Foreskin melanocyte (primary cell): ENCODE measurements at places on chromosomes 16 and 17.

DNA sequence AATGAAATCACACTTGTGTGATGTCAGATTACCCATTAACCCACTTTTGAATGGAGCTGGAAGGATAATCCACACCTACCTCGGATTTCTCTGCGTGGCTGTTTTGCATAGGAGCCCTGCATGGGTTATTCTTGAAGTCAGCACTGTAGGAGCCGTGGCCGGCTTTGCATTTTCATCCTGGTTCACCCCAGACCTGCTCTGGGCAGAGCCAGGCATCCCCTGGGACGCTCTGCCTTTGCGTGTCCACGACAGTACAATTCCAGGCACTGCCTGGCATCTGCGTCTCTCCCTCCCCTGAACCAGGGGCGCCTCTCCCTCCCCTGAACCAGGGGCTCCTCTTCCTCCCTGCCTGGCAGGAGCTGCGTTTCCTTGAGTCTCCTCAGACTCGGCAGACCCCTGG lies 29.7 kb upstream of the ZNF750 start:
- DNase-seq, result no peak

- peak; percentile 25 for DNase-seq
These were observed 8.3 kb downstream of the EFCAB5 start for GRCh38 chr17:29949696-29950095.

GRCh38 chr16:31436221-31437045 lies 6.2 kb downstream of the ZNF843 start:
- no peak for DNase-seq

DNA sequence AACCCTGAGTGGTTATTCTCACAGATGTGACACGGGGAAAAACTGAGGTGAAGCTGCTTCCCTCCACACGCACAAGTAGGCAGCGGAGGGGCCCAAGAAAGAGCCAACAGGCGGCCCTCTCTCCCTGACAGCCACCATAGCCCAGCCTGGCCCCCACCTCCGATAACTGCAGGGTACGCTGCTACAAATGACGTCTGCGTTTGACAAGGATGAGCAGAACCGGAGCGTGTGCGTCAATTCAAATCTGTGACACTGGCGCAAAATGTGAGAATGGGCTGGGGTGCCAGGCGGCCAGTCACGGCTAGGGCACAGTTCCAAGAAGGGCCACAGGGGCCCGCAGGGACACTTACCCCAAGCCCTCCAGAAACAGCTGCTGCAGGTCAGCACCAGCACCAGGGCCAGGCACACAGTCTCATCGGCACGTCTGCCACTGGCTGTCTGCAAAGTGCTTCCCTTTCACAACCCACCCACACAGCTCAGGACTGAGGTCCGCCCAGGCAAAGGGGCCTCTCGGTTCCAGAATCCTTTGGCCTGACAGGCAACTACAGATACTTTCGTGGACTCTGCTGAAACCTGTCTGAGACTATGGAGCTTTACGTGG lies 14.4 kb downstream of the AXIN1 start:
- no peak for DNase-seq

- no peak for DNase-seq
These were observed 134.2 kb upstream of the CIBAR2 start for GRCh38 chr16:85246473-85246872.
